WTC11 (cell line): ENCODE measurements at places on chromosomes 4 and X.
A peak's percentile ranks its signal among the peaks of the same experiment; 100 is the strongest.

DNA sequence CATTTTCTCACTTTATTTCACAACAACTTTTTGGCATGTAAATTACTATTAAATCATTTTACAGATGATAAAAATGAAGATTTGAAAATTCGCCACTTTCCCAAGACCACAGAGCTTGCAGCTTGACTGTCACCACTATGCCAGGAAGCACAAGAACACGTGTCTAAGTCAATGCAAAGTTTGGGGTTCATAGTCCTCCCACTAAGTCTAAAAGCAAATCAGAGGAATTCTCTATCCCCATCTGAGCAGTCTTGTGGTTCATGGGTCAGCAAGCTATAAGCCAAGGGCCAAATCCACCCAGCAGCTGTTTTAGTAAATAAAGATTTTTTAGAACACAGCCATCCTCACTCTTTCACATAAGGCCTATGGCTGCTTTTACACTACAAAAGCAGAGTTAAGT is 833.3 kb upstream of the INTU start:
- peaks cover 13% of the 10 kb centered on the region for H3K4me1 ChIP-seq
- H3K4me3 ChIP-seq: no peak overlapping the region
- no peak overlapping the region for H3K27ac ChIP-seq
- DNase-seq: no peak
- no peaks in the 10 kb centered on the region for H3K27me3 ChIP-seq

- H3K36me3 ChIP-seq: no peaks in the 10 kb centered on the region
- no peak overlapping the region for H3K27ac ChIP-seq
- DNase-seq: no peak
- no peaks in the 10 kb centered on the region for H3K27me3 ChIP-seq
- H3K4me1 ChIP-seq: no peaks in the 10 kb centered on the region
- no peak overlapping the region for H3K4me3 ChIP-seq
Measured at GRCh38 chr4:3440979-3441500, 728 bp upstream of the HGFAC start.

- no peak overlapping the region for H3K27ac ChIP-seq
- H3K27me3 ChIP-seq: no peaks in the 10 kb centered on the region
- no peaks in the 10 kb centered on the region for H3K4me1 ChIP-seq
- H3K4me3 ChIP-seq: no peak overlapping the region
- DNase-seq: no peak
Measured at GRCh38 chr4:150289198-150289597, 211.0 kb downstream of the DCLK2 start.

DNA sequence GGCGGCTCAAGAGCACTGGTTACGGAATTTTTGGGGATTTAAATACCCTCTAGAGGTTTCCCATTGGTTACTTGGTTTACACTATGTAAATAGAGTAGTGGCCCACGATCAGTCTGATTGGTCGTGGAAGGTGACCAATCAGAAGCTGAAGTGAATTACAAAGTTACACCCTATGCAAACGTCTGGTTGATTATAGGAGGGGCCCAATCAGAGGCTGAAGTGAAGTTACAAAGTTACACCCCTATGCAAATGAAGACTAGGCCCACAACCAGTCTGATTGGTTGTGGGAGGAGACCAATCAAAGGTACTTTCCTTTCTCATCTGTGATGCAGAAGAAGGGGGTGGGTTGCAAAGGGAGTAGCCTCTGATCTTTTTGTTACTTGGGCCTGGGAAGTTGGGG is 45.1 kb upstream of the HSD17B10 start:
- no peaks in the 10 kb centered on the region for H3K36me3 ChIP-seq
- H3K4me1 ChIP-seq: peaks cover 5% of the 10 kb centered on the region; the same call in 1 of the 2 replicates
- no peak overlapping the region for H3K4me3 ChIP-seq
- DNase-seq: no peak
- H3K27me3 ChIP-seq: no peaks in the 10 kb centered on the region

DNA sequence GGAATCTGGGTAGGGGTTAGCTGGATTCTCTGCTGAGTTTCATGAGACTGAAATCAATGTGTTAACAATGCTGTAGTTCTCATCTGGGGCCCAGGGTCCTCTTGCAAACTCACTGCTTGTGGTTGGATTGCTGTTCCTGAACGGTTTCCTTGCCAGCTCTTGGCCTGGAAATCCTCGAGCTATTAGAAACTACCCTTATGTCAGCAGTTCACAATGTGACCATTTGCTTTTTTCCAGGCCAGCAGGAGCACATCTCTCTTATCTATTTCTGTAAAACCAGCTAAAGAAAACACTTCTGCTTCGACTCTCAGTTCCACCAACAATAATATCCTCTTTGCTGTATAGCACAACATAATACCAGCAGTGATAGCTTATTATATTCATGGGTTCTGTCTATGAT is 140.1 kb upstream of the TRAM1L1 start:
- H3K36me3 ChIP-seq: 0 out of 2 replicates have a peak, but pooled peaks cover 3% of the 10 kb centered on the region
- peaks cover 4% of the 10 kb centered on the region for H3K4me1 ChIP-seq
- H3K27ac ChIP-seq: no peak overlapping the region

- H3K27ac ChIP-seq: no peak overlapping the region
- peaks cover 18% of the 10 kb centered on the region for H3K36me3 ChIP-seq
- no peaks in the 10 kb centered on the region for H3K27me3 ChIP-seq
- H3K4me1 ChIP-seq: peaks cover 41% of the 10 kb centered on the region
- DNase-seq: no peak
Measured at GRCh38 chr4:145511913-145512522, 30.4 kb downstream of the SMAD1 start.

GRCh38 chrX:47198687-47199080 is 5.1 kb downstream of the UBA1 start:
- peak overlapping the region; percentile 68 for H3K27ac ChIP-seq
- H3K27me3 ChIP-seq: no peaks in the 10 kb centered on the region
- peaks cover 57% of the 10 kb centered on the region for H3K36me3 ChIP-seq
- DNase-seq: no peak
- H3K4me3 ChIP-seq: peak overlapping the region; percentile 10; the same call in 1 of the 2 replicates

GRCh38 chr4:65880594-65880993 is 210.3 kb upstream of the EPHA5 start:
- H3K4me3 ChIP-seq: no peak overlapping the region
- no peak overlapping the region for H3K27ac ChIP-seq
- H3K36me3 ChIP-seq: 0 out of 2 replicates have a peak, but pooled peaks cover 3% of the 10 kb centered on the region
- H3K4me1 ChIP-seq: no peaks in the 10 kb centered on the region
- no peaks in the 10 kb centered on the region for H3K27me3 ChIP-seq

DNA sequence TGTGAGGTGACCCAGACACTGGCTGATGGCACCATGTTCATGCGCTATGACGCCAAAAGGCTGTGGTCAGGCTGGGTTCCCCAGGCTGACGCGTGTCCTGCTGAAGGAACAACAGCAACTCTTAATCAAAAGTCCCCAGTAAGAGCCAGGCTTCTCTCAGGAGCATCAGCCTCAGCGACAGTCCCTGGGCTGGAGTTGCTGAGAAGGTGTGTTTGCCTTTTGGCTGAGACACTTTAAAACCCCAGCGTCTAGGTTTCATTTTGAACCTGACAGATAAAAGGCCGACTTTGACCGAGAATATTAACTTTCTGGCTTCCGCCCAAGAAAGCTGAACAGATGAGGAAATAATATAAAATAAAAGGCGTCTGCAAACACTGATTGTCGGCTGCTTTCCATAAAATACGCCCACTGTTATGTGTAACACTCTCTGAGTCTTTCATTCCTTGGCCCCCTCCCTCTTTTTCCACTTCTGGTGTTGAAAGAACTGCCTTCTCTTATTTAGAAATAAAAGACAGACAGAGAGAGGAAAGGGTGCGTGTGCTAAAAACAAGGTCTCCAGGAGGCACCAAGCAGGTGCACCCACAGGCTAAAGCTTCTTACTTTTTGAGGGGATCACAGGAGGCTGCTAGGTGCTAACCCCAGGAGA is 373.6 kb downstream of the MID1IP1 start:
- H3K4me3 ChIP-seq: no peak overlapping the region
- no peak overlapping the region for H3K27ac ChIP-seq
- H3K36me3 ChIP-seq: no peaks in the 10 kb centered on the region
- peaks cover 8% of the 10 kb centered on the region for H3K4me1 ChIP-seq
- no peaks in the 10 kb centered on the region for H3K27me3 ChIP-seq

GRCh38 chrX:1321674-1322073 is 14.9 kb upstream of the IL3RA start:
- no peaks in the 10 kb centered on the region for H3K36me3 ChIP-seq
- H3K27me3 ChIP-seq: no peaks in the 10 kb centered on the region; the same call in 1 of the 2 replicates
- no peak overlapping the region for H3K27ac ChIP-seq
- H3K4me3 ChIP-seq: no peak overlapping the region

DNA sequence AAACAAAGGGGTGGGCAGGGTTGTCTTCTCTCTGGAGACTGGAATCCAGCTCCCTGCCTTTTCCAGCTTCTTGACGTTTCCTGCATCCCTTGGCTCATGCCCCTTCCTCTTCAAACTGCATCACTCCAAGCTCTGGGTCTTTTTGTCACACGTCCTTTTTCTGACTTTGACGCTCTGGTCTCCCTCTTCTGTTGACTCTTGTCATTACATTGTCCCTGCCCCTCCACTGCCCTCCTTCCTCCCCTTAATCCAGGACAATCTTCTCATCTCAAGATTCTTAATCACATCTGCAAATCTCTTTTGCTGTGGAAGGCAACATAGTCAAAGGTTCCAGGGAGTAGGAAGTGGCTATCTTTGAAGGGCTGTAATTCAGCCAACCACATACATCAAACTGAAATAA is 178.3 kb downstream of the TMA16 start:
- DNase-seq: no peak
- H3K27ac ChIP-seq: no peak overlapping the region
- no peaks in the 10 kb centered on the region for H3K27me3 ChIP-seq
- no peak overlapping the region for H3K4me3 ChIP-seq

GRCh38 chr4:123599061-123599919 is 202.7 kb downstream of the SPRY1 start:
- H3K27ac ChIP-seq: peak overlapping the region; percentile 98
- H3K4me1 ChIP-seq: peaks cover 47% of the 10 kb centered on the region
- no peak for DNase-seq
- H3K4me3 ChIP-seq: no peak overlapping the region
- H3K27me3 ChIP-seq: no peaks in the 10 kb centered on the region; the same call in 1 of the 2 replicates

- no peaks in the 10 kb centered on the region; the same call in 1 of the 2 replicates for H3K27me3 ChIP-seq
- peaks cover 30% of the 10 kb centered on the region for H3K4me1 ChIP-seq
- H3K36me3 ChIP-seq: no peaks in the 10 kb centered on the region
- no peak overlapping the region for H3K4me3 ChIP-seq
- no peak for DNase-seq
Measured at GRCh38 chrX:15976396-15976795, 121.8 kb upstream of the AP1S2 start.

- H3K36me3 ChIP-seq: no peaks in the 10 kb centered on the region
- no peak overlapping the region for H3K4me3 ChIP-seq
- H3K4me1 ChIP-seq: peaks cover 17% of the 10 kb centered on the region
- no peaks in the 10 kb centered on the region for H3K27me3 ChIP-seq
- H3K27ac ChIP-seq: no peak overlapping the region
Measured at GRCh38 chr4:156378033-156378665, 424.5 kb upstream of the CTSO start.

DNA sequence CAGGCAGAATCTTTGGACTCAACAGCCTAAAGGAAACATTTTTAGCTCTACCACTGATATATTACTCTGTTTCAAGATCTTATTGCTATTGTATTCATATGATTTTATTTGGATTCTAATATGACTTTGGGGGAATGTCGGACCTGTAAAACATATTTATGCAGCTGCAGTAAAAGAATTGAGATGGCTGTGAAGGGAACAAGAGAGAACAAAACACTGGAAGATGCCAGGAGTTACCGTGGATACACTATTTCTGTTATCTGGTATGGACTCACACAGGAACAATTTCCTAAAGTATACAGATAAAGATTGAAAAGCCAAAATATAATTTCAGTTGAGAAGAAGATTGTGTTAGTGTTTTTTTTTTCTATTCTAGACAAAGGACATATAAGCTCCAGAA is 113.0 kb upstream of the DCLK2 start:
- H3K36me3 ChIP-seq: no peaks in the 10 kb centered on the region
- DNase-seq: no peak
- no peaks in the 10 kb centered on the region for H3K27me3 ChIP-seq
- H3K4me1 ChIP-seq: peaks cover 3% of the 10 kb centered on the region; the same call in 1 of the 2 replicates
- H3K4me3 ChIP-seq: no peak overlapping the region

- H3K4me3 ChIP-seq: no peak overlapping the region
- DNase-seq: no peak
- H3K36me3 ChIP-seq: peaks cover 52% of the 10 kb centered on the region
- no peaks in the 10 kb centered on the region for H3K27me3 ChIP-seq
Measured at GRCh38 chr4:2673157-2673556, 83.0 kb downstream of the TNIP2 start.

DNA sequence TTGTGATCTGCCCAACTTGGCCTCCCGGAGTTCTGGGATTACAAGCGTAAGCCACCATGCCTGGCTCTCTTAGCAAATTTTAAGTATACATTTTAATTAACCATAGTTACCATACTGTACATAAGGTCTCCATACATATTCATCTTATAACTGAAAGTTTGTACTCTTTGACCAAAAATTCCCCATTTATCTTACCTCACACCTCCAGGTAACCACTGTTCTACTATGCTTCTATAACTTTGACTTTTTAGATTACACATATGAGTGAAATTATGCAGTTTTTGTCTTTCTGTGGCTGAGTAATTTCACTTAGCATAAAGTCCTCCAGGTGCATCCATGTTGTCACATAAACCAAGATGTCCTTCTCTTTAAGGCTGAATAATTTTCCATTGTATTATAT is 17.4 kb downstream of the C4orf51 start:
- H3K4me1 ChIP-seq: peaks cover 33% of the 10 kb centered on the region
- no peak overlapping the region for H3K4me3 ChIP-seq
- DNase-seq: no peak
- peaks cover 56% of the 10 kb centered on the region for H3K36me3 ChIP-seq
- no peaks in the 10 kb centered on the region for H3K27me3 ChIP-seq
- H3K27ac ChIP-seq: no peak overlapping the region

DNA sequence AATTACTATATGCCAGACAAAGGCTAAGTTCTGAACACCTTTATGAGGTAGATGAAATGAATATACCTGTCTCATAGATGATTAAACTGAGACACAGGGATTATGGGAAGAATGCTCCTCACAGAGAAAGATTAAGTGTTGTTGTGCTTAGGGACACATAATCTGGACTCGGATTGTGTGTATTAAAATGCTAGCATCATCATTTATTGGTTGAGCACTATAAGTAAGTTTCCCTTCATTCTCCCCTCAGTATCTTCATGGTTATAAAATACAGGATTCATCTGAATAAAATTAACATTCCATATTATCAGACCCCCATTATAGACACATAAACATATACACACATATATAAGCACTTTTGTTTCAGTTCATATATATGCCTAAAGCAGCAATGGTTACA is 463.5 kb downstream of the PPP4R3C start:
- no peak overlapping the region for H3K4me3 ChIP-seq
- H3K27ac ChIP-seq: no peak overlapping the region

- H3K4me3 ChIP-seq: no peak overlapping the region
- no peak for DNase-seq
- peaks cover 4% of the 10 kb centered on the region for H3K36me3 ChIP-seq
- peaks cover 90% of the 10 kb centered on the region for H3K27me3 ChIP-seq
- H3K4me1 ChIP-seq: peaks cover 14% of the 10 kb centered on the region
Measured at GRCh38 chr4:92234393-92235176, 69.2 kb upstream of the GRID2 start.

GRCh38 chr4:24471486-24472160 is 112.7 kb downstream of the DHX15 start:
- H3K36me3 ChIP-seq: no peaks in the 10 kb centered on the region
- peak overlapping the region; percentile 97 for H3K4me3 ChIP-seq
- peaks cover 63% of the 10 kb centered on the region for H3K4me1 ChIP-seq
